ENCODE measurements at places on chromosomes 11 and 22.

DNA sequence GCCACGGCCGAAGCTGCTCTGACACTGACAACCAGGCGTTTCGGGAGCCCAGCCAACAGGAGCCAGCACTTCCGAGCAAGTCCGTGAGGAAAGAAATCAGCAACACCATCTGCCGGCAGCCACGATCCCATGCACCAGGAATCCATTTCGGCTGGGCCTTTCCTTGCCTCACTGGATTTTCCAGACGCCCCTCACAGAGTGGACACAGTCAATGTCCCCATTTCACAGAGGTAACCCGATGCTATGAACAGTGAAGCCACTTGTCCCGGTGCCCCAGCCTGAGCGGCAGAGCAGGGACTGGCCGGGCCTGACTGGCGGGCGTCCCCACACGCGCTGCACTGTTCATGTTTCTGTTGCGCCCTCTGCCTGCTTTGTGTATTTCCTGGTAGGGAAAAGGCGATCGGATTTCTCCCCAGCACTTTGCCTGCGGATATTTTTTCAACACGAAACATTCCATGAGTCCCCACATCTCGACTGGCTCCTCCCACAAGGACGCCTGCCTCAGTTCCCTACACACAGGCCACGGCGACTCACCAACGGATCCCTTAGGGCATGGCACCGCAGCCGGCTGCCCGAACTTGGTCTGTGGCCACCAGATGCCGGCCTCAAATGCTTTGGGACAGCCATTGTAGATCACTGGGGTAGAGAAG, 55.3 kb downstream of the TRMU start:
- DNase-seq = no peak

DNA sequence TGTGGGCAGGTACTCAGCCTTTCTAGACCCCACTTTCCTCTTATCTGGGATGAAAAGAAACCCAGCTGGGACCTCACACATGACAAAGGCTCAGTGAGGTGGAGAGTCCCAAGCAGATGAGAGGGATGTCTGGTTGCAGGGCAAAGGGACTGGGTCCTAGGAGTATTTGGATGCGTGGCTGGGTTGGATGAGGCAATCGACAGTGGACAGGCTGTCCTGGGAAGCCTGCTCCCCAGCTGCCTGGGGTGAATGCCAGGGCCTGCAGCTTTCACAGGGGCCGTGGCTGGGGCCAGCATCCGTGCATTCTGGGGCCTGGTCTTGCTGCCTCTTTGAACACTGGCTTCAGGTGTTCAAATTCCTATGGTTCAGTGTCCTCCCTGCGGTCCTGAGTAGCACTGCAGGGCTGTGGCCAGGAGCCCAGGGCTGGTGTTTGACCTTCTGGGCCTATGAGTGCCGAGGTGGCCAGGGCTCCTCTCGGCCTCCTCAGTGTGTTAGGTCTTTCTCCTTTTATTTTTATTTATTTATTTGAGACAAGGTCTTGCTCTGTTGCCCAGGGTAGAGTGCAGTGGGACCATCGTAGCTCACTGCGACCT, 65.3 kb downstream of the MCM5 start:
- DNase-seq = no peak

- DNase-seq = no peak
Observed at GRCh38 chr11:109856928-109857327, 236.3 kb upstream of the ZC3H12C start.

- DNase-seq = no peak
Observed at GRCh38 chr11:131737357-131737756, 366.9 kb downstream of the NTM start.

- no peak for DNase-seq
Observed at GRCh38 chr11:128904303-128904655, 13.1 kb downstream of the KCNJ5 start.

- DNase-seq = no peak
Observed at GRCh38 chr22:44714703-44715350, 12.8 kb downstream of the PRR5 start.

DNA sequence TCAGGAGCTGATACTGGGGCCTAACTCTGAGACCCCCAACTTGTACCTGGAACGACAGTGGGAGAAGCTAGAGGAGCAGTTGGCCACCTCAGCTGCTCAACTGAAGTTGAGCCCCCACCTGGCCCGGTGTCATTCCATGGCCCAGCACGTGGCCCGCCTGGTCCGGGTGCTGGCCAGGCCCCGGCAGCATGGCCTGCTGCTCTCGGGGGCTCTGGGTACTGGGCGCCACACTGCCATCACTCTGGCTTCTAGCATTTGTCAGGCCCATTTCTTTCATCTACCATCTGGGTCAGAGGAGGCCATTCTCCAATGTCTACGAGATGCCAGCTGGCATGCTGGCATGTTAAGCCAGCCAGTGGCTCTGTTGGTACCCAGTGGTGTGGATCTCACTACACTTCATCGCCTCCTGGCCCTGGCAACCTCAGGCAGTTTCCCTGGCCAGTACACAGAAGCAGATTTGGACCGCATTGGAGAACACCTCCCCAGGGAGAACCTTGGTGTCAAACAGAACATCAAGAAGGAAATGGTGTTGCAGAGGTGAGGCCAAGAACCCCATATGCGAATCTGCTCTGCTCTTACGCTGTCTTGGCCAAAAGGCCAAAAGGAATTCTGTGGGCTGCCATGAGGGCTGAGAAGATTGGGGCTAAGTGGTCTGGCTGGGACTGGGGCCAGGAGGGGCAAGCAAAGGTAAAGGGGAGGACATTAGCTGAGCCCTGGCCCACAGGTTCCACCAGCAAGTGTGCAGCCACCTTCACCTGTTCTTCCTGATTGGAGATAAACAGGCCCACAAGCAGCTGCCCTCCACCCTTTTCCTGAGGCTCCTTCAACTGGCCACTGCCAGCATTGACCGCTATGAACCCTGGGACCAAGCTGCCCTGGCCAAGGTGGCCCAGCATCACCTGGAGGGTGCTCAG, 45.4 kb downstream of the RRP8 start:
- no peak for DNase-seq

DNA sequence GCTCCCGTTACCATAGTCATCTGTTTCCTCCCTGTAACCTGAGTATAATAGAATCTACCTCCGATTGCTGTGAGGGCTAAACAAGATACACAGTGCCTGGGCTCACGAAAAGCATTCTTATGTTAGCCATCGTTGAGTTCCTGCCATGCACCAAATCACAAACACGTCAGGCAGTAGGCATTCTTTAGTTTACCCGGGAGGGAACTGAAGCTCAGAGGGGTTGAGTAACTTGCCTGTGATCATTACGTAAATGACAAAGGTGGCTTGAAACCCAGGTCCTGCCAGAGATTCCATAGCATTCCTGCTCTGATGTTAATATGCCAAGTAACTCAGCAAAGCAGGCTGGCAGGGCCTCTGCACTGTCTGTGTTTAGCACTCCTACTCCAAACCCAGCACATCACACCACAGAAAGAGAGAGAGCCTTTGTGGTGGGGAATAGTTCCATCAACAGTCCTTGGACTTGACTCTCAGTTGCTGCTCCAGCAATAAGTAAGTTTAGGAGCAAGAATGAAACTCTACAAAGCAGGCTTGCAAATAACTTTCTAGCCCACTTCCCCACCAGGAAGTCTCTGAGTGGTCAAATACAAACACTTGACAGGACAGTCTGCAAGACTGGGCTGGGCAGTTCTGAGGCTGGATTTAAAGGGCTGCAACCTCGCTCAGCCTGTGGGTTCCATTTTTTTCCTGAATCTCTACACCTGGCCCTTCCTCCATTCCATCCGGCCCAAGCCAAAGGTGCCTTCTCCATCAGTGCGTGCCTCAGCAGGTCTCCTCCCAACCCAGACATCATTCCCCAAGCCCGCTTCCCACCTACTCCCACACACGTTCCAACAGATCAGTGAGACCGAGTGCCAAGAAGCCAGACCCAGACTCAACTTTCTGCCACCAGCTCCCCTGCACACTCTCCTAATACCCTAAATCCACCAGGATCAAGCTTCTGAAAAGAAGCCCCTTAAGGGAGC, 1.1 kb downstream of the SCN2B start:
- DNase-seq = no peak

DNA sequence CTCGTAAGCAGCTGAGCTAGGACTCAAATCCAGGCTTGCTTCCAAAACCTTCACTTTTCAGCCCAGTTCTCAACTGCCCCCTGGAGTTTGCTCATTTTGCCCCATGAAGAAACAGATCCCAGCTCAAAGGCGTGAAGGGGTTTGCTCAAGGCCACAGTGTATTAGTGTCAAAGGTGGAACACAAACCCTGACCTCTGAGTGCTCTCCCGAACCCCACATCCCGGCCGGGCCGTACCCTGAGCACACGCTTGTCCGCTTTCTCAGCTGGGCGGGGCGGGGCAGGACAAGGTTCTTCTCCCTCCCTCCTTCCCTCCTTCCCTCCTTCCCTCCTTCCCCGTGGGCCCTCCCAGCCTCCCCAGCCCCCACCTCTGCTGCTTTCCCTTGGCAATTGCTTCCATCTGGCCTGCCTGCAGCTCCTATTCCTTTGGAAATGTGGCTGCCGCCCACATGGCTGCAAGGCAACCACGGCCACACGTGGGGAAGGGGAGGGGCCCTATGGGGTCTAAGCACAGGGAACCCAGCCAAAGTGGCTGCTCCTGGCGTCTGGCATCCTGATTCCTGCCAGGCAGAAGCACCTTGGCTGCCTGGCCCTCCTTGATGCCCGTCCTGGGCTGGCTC, 4.1 kb downstream of the ST3GAL4 start:
- no peak for DNase-seq

DNA sequence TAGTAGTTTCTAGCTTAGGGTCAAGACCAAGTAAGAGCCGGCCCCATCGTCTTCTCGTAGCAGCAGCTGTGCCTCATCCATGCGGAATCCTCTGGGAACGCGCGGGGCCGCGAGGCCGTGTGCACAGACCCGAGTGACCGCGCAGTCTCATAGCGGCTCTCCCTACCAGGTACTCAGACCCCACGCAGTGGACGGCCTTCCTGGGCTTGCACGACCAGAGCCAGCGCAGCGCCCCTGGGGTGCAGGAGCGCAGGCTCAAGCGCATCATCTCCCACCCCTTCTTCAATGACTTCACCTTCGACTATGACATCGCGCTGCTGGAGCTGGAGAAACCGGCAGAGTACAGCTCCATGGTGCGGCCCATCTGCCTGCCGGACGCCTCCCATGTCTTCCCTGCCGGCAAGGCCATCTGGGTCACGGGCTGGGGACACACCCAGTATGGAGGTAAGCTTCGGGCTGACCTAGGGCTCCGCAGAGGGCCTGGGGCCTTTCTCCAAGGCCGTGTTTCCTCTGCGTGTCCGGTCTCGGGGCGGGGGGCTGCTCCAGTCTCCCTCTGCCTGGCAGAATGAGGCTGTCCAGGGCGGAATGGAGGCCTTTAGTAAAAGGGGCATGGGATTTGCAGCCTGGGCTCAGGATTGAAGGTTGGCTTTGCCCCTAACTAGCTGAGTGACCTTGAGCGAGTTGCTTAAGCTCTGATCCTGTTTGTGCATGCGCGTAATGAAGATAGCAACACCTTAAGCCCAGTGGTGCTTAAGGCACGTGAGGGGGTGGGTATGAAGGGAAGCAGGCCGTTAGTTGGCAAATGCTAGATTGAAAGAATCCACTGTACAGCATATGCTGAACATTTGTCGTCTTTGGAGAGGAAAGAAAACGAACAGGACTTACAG, 48.9 kb downstream of the ST14 start:
- DNase-seq = no peak

GRCh38 chr11:26849036-26849435, 127.2 kb upstream of the SLC5A12 start:
- DNase-seq = no peak

- no peak for DNase-seq
Observed at GRCh38 chr22:37068859-37069258, 17.3 kb downstream of the KCTD17 start.

DNA sequence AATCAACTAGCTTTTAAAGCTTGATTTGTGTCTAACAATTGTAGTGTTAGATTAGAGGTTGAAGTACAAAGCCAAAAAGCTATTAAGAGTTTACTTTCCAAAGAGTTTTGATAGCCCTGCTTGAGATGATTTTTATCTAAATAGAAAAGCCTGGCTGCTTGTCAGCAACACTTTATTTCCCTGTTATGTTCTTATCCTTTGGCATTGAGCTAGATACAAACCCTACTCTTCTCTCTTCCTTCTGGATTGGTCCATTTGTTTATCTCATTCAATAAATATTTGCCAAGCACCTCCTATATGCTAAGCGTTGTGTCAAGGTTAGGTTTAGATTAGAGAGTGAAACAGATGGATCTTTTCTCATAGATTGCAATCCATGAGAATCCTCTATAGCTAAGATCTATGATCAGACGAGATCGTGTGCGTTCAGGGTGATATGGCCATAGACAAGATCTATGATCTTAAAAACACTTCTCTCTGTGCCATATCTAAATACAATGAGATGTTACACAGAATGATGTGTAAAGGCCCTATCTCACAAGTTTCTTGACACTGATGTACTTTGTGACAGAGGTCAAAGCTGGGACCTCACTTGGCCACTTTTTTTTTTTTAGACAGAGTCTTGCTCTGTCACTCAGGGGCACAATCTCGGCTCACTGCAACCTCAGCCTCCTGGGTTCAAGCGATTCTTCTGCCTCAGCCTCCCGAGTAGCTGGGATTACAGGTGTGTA, 57.8 kb downstream of the CTNND1 start:
- no peak for DNase-seq

DNA sequence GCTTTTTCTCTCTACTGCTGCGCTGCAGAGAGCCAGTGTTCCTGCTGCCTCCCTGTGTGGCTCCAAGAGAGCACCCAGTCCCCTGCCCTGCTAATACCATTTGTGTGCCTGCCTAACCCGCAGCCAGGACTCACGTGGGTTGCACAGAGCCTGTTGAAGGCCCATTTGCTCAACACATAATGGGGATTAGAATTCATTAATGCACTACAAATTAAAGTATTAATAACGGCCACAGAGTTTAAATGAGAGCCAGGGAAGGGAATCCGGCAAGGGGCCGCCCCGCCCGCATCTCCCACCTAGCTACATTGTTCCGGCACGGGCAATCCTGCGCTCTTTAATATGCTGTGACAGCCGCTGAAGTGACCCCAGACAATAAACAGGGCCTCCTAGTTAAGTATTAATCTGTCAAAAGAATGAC, 211.3 kb downstream of the NXPE2 start:
- no peak for DNase-seq

DNA sequence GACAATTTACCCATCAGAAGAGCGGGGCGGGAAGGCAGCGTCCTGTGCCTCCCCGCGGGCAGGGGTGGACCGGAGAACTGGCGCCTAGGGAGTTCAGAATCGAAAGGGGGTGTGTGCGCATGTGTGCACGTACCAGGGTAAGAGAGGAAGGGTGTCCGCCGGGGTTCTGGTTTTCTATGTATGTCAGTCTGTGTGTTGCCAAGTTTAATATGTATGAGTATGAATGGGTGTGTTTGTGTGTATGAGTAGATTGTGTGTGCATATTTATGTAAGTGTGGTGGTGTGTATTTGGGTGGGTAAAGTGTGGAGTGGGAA, 2.0 kb downstream of the KCNC1 start:
- DNase-seq = no peak

DNA sequence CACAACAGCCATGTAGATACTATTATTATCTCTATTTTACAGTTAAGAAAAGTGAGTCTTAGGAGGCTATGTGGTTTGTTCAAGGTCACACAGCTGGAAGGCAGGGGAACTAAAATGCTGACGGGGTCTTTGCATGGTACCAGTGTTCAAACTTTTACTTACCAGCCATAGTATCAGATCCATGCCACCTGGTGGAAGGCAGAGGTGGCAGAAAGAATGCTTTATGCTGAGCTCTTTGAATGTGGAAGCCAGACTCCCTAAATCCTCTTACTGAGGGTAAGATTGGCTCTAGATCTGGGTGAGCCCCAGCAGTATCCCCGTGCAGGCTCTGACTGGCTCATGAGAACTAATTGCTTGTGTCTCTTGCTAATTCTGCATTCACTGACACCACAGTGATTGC, 54.3 kb upstream of the NAV2 start:
- DNase-seq = no peak
